Thymus (tissue), 14 donors: ENCODE measurements at places on chromosomes 6 and 20. TPM values are rescaled to one million over a fixed set of nuclear protein-coding genes. Genes with fewer than 3 reads are reported as not detected.

Gene TMEM181
- 8.6 TPM for total RNA-seq

Gene STK4
- 45.5 TPM for total RNA-seq

Gene GPR31
- total RNA-seq, result 3.0 TPM

Gene TMEM74B
- total RNA-seq, result 0.47 TPM

Gene SEL1L2
- total RNA-seq, result not detected

Gene SIRPA
- 3.0 TPM for total RNA-seq

Gene PPP1R14C
- total RNA-seq, result 0.42 TPM

Gene RIPPLY2
- total RNA-seq, result 0.28 TPM

Gene HLA-DRA
- total RNA-seq, result 1,598 TPM
